Colonic mucosa (tissue), 4 donors: ENCODE measurements at places on chromosomes 7 and 10. TPM values are rescaled to one million over a fixed set of nuclear protein-coding genes. Genes with fewer than 3 reads are reported as not detected.

The EGFR gene
- 57.8 TPM for total RNA-seq

The SDK1 gene
- 2.6 TPM for total RNA-seq

- H3K27ac ChIP-seq: no peak overlapping the region
- no peaks in the 10 kb centered on the region for H3K36me3 ChIP-seq
- peaks cover 6% of the 10 kb centered on the region for H3K4me1 ChIP-seq
- H3K27me3 ChIP-seq: no peaks in the 10 kb centered on the region
- no peak overlapping the region for H3K4me3 ChIP-seq
- DNase-seq: no peak
Observed at GRCh38 chr10:114681542-114681941, 23.5 kb upstream of the ABLIM1 start.

- H3K36me3 ChIP-seq: no peaks in the 10 kb centered on the region
- H3K27ac ChIP-seq: no peak within 1 kb of the TSS
- no peak within 1 kb of the TSS for H3K4me3 ChIP-seq
- peak; percentile 11 for DNase-seq
- H3K4me1 ChIP-seq: no peaks in the 10 kb centered on the region
Observed at GRCh38 chr10:80537736-80538480, at the start of gene SH2D4B. Gene SH2D4B (plus strand): TSS chr10:80537902. CDS start chr10:80538332, 430 bp downstream.

DNA sequence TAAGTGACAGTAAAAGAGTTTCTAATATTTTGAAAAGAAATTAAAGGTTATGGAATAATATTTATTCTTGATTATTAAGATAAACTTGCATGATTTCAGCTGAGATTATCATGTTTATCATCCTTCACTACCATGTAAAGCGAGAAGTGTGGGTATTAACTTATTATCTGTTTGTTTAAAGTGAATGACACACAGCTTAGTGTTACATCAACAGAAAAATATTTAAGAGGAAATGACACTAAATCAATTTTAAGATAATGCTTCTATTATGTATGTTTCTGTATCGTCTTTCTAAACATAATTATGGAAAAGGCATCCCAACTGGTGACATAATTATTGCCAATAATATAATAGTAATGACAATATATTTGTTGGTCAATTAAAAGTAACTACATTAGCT is 213.1 kb downstream of the PCDH15 start:
- H3K36me3 ChIP-seq: no peaks in the 10 kb centered on the region
- H3K4me3 ChIP-seq: no peak overlapping the region
- H3K4me1 ChIP-seq: no peaks in the 10 kb centered on the region
- DNase-seq: no peak
- H3K27me3 ChIP-seq: no peaks in the 10 kb centered on the region
- H3K27ac ChIP-seq: no peak overlapping the region
